ENCODE measurements at places on chromosomes 5 and 9.
A peak's percentile ranks its signal among the peaks of the same experiment; 100 is the strongest.

DNA sequence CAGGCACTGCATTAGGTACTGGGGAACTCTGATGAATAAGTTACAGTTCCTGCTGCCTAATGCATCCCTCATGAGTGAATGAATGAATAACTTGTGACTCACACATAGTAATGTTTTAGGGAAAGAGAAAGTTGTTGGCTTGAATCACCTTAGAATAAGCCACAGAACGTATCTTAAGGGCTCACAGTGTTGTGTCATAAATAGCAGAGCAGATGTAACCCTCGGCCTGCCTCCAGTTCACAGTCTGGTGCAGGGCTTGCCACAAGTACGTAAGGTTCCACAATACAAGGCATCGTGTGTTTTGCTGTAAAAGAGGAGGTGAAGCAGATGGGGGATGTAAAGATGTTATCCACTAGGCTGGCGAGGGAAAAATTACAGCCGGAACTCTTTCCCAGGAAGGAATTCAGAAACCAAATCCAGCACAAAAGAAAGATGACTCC, 218.7 kb downstream of the TRPM3 start:
- DNase-seq = no peak

DNA sequence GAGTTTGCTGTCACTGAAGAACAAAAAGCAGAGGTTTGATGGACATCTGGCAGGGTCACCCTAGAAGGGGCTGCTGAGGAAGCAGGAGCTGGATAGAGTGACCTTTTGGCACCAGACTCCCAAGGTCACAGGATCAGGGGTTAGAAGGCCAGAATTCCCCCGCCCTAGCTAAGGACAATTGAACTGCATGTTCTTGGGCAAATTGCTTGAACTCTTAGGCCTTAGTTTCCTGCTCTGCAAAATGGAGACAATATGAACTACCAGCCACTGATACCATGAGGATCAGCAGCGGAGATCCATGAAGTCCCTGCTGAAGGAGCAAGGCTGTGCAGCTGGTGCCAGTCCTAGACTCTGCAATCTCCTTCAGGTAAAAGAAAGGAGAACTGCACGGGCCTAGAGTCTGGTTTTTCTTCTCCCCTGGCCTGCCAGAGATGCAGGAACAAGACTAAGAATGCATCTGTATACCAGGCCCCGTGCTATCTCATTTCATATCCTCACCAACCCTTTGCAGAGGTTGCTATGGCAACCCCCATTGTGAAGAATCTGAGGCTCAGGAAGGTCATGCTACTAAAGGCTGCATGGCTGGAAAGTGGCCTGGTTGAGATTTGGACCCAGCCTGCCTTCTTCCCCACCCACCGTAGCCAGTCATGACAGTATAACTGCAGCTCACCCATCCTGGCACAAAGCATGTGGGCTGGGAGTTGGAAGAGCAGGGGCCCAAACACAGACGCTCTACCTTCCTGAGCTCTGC, 33.7 kb downstream of the CAMK2A start:
- no peak for DNase-seq

DNA sequence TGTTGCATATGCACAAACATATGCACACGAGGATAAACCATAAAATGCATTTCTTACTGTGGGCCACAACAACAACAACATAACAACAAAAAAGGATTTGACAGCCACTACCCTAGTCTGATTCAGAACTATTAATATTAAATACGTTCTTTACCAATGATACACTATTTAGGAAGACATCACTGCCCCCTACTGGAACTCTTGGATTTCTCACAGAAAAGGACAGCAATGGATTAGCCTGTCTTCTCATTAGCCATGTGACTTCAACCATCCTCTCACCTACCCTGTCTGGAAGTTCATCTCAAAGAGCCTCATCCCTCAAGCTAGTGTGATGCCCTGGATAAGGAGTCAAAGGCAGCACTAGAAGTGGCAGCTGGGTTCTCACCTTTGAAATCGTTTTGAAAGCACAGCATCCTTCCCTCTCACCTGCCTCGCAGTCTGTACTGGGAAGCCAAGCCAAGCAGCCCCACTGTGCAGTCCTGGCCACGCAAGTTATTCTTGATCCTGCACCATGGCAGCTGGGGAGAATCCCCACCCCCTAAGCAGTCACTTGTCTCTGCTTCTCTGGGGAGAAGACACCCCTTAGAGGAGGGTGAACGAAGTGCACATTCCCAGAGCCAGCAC, 64.6 kb downstream of the SH3TC2 start:
- DNase-seq = peak; percentile 23

DNA sequence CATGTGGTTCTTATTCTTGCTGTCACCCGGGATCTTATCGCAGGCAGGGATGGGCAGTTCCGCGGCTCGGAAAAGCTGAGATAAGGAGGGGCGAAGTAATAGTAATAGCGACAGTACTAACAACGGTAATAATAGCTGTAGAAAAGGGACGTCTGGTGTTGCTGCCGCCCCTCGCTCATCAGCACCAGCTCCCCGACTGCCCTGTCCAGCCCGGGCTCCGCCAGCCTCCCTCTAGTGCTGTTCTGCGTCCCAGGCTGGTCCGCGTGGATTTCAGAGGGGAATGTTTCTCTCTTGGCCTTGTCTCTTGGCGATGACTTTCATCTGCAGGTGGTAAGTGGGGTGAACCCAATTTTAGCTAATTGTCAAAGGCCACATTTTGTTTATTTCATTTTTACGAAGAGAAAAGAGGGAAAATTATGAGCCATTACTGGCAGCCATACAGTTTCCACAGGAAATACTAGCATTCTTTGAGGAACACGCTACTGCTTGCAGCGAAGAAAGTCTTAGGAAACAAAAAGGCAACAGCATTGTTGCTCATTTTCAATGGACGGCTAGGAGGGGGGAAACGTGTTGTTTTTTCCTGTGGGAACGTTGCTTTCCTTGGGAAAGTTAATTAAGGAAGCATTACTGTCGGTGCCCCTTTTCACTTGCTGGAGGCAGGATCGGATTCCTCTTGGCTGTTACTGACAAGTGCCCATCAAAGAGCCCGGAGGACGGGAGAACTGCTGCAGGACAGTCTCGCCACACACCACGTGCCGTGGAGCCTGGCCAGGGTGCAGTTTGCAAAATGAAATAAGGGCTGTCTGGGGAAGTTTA, 762 bp downstream of the SNCAIP start:
- DNase-seq = no peak

DNA sequence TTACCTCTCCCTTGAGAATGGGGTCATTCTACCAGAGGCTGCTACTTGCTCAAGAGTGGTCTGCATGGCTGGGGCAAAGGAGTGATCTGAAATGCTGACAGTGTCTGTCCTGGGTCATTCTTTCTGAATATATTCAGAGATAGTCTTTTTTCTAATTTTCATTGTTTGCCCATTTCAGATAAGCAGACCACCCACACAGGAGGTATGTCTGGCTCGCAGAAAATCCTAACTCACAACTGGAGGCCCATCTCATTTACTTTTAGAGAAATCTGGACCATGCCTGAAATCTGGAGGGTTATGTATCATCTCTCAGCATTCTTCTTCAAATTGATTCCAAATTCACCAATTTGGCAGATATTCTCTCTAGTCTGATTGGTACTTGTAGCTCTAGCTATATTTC, 227.6 kb downstream of the SEC61B start:
- no peak for DNase-seq

- DNase-seq = no peak
Measured at GRCh38 chr9:71987471-71988371, 72.7 kb downstream of the C9orf57 start.

- no peak for DNase-seq
Measured at GRCh38 chr5:68287976-68288706, 72.6 kb downstream of the PIK3R1 start.

GRCh38 chr9:121279776-121280388, 11.9 kb downstream of the GSN start:
- no peak for DNase-seq

- no peak for DNase-seq
Measured at GRCh38 chr9:13661014-13661413, 381.5 kb upstream of the MPDZ start.

DNA sequence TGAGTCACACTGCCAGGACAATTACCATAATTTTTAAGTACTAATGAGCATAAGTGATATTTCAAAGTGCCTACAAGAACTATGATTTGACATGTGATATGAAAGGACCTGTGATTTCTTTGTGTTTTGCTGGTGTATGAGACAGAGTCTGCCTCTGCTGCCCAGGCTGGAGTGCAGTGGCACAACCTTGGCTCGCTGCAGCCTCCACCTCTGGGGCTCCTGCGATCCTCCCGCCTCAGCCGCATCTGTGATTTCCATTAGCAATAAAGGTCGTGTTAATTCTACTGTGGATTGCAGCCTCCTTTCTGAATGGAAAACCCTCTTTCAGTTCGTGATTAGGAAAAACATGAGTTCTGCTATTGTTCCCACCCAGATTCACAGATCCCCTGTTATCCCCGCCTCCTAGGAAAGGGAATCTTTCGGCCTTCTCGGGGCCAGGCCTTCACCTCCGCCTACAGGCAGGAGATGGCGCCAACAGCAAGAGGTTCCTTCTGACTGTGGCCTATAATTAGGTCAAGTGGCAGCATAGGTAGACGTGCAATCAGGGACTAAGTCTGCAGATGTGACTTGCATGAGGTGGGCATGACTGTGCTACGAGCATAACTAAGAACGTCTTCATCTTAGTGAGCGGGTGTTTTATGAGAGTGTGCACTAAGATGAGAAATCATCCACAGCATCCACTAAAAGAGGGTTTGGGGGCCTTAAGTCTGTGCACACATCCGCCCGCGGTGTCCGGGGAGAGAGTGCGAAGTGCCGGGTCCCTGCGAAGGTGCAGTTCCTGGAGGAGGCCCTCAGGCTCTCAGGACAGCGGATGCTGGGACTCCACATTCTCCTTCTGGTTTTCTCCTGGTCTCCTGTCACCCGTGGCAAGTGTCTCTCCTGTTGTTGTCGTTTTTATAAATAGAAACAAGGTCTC, 23.1 kb downstream of the TRIM7 start:
- DNase-seq = no peak

DNA sequence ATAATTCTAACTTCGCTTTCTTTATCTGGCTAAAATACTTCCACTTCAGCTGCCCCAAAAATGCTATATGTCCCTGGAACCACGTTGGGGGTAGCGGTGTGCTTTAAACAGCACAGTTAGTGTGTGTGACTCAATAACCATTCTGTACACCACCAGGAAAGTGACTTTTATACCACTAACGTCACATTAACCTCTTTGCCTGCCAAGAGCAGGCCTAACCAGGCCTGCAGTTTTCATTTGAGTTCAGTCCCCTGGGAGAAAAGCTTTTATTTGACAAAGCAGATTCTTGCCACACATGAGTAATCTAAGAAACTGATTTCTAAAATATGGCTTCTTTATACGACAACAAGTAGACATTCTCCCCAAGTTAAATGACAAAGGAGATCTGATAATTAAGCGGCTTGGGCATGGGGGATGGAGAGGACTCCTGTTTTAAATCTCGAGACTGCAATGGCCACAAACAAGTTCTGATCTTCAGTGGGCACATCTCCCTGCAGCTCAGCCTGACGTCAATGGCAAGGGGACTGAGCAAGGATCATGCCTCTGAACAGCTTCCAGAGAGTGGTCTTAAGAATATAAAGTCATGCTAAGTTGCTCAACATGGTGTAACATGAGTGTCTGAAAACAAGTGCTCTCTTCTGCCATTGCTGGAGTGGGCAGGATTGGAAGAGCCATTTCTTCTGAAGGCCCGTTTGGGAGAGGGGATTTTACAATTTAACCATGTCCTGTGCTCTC, 91.8 kb downstream of the GLIS3 start:
- DNase-seq = no peak

DNA sequence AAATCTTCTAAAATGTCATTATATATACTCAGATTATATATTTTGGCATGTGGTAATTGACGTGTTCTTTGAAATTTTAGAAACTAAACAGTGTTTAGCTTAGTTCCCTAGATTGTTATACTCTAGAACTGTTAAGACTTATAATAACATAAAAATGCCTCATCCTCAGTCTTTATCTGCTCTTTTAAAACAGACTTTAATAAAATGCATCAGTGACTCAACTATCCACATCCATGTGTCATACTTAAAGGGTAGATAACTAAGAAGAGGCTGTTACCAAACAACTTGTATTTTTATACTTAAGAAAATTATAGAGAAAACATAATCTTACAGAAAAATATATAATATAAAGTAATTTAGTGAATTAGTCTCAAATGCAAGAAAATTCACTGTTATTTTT, 15.2 kb downstream of the NFIL3 start:
- no peak for DNase-seq

GRCh38 chr9:128374221-128374675, 3.1 kb downstream of the URM1 start:
- no peak for DNase-seq

DNA sequence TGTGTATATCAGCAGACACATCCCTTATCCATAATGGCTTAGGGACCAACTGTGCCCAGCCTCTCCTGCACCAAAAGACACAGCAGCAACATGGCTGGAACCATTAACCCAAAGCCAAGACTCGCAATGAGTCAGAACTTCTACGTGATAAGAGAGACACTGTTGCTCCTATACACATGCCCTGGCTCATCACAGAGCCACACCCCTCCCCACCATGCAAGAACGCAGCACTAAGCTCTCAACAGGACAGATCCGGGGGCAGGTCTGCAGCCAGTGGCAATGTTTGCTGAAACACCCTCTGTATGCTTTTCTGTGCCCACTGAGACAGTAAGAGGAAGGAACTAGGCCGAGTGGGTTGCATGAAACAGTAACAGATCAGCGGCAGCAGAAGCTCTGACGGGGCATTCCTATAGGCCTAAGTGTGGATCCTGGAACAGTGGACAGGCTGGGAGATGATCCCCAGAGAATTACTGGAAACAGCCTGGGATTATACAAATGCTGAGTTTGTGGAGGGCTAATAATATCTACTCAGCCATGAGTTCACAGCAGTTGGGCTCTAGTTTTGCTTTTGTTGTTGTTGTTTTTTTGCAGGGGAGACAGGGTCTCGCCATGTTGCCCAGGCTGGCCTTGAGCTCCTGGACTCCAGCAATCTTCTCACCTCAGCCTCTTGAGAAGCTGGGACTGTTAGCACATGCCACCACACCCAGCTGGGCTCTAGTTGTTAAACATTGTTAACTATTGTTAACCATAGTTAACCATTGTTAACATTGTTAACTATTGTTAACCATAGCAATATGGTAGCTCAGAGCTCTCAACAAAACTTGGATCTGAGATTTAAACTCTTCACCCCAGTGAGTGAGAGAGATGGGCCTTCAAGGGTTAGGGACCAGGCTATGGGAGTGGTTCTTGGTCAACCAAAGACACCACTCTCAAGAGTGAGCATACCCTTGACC, 41.0 kb downstream of the B4GALT1 start:
- no peak for DNase-seq

DNA sequence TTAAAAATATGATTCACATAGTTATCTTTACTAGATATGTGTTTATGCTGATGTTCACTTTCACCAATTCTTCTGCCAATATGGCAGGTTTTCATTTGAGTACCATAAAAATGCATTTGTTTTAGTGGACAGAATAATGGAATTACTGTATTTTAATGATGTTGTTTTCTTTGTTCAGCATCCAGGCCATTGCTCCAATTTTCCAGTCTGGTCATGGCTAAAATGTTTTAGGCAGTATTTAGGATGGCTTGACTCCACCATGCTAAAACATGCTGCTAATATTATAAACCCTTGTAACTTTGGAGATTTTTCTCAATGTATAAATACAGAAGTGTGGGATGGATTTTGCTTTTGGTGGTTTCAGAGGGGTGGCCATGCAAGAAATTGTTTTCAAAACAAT, 273.0 kb upstream of the RPS23 start:
- DNase-seq = no peak
